Uterus (tissue), 4 donors: ENCODE measurements at places on chromosomes 3 and 15. TPM values are rescaled to one million over a fixed set of nuclear protein-coding genes. Genes with fewer than 3 reads are reported as not detected.

Gene UNC45A
- 80.6 TPM for total RNA-seq

Gene PLD1
- 26.4 TPM for total RNA-seq

Gene SLC22A13
- total RNA-seq = 0.70 TPM

Gene ITIH3
- total RNA-seq = 1.3 TPM

Gene ADAMTS17
- 3.1 TPM for total RNA-seq

Gene C3orf20
- total RNA-seq = 0.07 TPM

Gene SLC12A6
- total RNA-seq = 25.9 TPM
